ENCODE measurements at places on chromosomes 11 and 22. TPM values are rescaled to one million over a fixed set of nuclear protein-coding genes. Genes with fewer than 3 reads are reported as not detected.
A peak's percentile ranks its signal among the peaks of the same experiment; 100 is the strongest.

DNA sequence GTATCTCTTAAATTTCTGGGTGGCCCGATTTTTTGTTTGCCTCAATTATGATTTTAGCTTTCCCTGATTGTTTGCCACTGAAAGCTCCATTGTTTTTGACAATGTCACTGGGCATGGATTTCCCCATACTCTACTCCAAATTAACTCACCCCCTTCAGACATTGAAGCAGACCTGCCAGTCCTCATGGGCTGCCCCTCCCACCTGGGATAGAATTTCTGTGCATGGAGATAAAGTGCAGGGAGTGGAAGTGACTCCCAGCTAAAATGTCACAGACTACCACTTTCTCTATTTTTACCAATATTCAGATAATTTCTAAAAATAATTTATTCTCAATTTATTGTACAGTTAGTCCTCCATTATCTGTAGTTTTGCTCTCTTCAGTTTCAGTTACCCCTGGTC lies 79.1 kb upstream of the CLPB start:
- no peak for DNase-seq

- no peak for DNase-seq
These were observed 202.5 kb upstream of the CADM1 start for GRCh38 chr11:115706626-115707135.

DNA sequence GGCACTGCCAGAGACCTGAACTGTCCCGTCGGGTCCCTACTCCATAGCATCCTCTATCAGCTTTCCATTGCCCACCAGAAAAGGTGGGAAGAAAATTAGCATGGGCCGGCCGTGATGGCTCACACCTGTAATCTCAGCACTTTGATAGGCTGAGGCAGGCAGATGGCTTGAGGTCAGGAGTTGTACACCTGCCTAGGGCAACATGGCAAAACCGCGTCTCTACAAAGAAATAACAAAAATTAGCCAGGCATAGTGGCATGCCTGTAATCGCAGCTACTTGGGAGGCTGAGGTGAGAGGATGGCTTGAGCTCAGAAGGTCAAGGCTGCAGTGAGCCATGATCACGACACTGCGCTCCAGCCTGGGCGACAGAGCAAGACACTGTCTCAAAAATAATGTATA lies 3.5 kb downstream of the SLC25A18 start:
- no peak for DNase-seq

DNA sequence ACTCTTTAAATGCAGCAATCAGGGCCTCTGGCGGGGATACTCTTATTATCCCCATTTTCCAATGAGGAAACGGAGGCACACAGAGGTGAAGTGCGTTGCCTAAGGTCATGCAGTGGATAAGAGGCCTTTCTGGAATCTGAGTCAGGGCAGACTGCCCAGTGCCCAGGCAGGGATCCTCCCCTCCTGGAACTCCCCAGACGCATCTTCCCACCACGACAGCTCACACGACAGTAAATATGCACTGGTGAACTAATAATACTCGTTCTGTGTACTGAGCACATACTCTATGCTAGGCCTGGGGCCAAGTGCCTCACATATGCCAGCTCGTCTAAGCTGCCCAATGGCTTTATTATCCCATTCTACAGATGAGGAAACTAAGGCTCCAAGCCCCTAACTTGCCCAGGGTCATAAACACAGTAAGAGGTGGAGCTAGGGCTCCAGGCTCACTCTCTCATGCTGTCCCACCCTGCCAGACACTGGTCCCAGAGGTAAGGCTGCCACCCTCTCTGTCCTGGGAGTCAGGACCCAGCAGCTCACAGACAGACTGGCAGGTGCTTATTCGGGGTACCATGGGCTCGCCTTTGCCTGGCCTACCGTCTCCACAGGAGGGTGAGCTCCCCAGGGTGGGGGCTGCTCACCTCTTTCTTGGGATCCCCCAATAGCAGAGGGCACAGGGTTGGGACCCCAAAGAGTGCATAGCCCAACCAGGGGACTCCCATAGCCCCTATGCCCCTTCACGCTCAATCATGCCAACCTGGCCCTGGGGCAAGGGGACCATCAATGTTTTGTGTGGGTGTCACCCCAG lies 2.3 kb downstream of the IL2RB start:
- peak; percentile 70 for DNase-seq

GRCh38 chr11:117614728-117615127 lies 182.3 kb downstream of the DSCAML1 start:
- no peak for DNase-seq

DNA sequence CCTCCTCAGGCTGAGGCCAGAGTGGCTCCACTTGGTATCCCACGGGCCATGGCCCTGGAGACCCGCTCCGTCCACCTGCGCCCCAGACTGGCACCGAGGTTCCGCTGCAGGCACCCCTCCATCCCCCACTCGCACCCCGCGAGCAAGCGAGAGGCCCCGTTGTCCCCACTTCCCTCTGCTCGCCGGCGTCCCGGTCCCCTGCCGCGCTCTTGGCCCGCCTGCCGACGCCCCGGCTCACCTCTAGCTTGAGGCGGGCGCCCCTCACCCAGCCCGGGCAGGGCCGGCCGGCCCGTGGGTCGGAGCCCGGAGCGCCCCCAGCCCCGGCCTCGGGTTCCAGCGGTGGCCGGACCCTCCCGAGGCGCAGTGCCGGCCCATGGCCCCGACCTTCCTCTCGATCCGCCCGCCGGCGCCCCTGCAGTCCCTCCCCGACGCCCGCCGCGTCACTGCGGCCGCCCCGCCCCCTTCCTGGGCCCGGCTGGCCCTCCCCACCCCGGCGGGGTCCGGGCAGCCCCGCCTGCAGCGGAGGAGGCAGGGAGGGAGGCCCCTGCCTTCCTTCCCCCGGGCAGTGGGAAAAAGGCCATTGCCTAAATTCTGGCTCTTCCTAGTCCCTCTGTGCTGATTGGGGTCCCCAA lies at the start of gene PITPNM1:
Gene PITPNM1 (minus strand): TSS at position 414 of the 632 bp plus-strand sequence. CDS start 1,183 bp downstream, outside the sequence.
- peak; percentile 97 for DNase-seq

- no peak for DNase-seq
These were observed 44.1 kb downstream of the RSF1 start for GRCh38 chr11:77776455-77776854.

- peak; percentile 4 for DNase-seq
These were observed 72.1 kb upstream of the YWHAH start for GRCh38 chr22:31872209-31872608.

- DNase-seq: no peak
These were observed 419.8 kb upstream of the LRRC4C start for GRCh38 chr11:41879214-41879613.

OR5B21 gene
- total RNA-seq: not detected

CYTH4 gene
- 137 TPM for total RNA-seq

- DNase-seq: no peak
These were observed 115.7 kb downstream of the WNT7B start for GRCh38 chr22:45861259-45861658.

DNA sequence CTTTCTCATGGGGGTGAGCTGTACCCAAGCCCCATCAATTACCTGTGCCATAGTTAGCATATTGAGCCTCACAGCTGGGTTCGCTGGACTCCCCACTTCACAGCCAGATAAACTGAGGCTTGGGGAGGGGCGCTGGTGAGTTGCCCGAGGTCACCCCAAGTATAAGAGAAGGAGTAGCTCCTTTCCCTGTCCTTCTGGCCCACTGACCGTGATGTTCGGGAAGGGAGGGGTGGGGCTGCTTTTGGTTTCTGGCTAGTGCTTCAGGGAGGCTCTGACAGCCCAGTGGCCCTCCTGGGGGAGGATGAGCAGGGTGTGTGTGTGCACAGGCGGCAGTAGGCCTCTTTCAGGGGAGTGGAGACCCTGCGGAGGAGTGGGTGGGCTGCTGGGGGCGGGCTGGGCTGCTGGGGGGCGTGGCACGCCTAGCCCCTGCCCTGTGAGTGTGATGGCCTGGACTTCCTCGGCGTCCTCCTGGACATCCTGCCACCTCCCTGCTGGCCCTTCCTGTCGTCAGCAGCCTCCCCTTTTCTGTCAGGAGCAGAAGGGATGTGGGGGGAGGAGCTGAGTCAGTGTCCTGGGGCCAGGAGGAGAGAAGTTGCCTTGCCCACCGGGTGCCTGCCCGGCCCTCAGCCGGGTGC lies 50.3 kb downstream of the TRIOBP start:
- DNase-seq: no peak

GRCh38 chr22:46583571-46583970 lies 36.6 kb upstream of the GRAMD4 start:
- peak; percentile 44 for DNase-seq

DNA sequence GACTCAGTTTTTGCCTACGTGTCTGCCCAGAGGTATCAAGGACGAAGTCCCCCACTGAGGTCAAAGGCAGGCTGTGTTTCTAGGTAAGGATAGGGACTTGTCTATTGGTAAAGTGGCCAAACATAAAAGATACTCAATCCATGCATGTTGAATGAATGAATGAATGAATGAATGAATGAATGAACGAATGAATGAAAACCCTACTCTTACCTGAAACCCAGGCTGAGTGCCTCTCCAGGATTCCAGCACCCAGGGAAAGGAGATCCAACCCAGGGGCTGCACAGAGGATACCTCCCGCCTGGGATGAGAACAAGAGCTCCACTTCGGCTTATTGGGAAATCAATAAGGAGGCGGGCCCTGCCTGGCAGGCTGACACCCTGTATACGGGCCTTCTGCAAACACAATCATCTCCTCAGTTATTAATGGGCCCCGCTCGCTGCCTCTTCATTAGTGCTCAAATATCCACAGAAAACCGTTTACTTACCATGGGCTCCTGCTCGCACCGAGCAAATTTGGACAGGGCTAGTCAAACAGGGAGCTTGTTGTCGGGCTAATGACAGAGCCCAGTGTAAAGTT lies 177.4 kb downstream of the BUD13 start:
- peak; percentile 15 for DNase-seq

VSIG10L2 gene
- 1.8 TPM for total RNA-seq

- no peak for DNase-seq
These were observed 149.7 kb downstream of the TRPC6 start for GRCh38 chr11:101434026-101434643.

DNA sequence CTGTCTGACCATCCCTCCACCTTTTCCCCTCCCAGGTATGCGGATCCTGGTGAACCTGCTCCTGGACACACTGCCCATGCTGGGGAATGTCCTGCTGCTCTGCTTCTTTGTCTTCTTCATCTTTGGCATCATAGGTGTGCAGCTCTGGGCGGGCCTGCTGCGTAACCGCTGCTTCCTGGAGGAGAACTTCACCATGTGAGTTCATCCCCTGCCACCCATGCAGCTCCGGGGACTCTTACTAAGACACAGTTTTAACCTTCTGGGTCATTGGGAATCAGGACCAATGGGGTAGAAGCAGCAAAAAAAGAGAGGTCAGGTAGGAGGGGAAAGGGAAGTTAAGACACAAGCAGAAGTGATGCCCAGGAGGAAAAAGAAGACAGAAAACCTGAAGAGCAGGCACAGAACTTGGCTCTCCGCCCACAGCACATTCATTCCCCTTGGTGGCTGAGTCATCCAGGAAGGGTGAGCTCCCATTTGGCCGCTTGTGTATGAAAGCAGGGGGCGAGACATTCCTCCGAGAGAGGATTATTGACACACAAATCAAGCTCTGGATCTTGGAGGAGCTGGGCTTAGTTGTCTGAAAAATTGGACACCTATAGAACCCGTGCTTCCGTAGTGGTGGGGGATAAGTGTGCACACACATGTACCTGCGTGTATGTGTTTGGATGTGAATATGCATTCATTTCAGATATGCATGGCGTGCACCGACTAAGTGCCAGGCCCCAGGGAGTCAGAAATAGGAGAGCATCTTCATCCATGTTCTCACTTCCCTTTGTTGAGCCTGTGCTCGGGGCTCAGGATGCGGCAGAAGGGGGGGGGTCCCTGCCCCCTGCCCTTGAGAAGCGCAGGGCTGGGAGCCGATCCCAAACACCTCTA lies 64.2 kb downstream of the CACNA1I start:
- no peak for DNase-seq

GRCh38 chr11:12139144-12139881 lies 28.9 kb downstream of the MICAL2 start:
- peak; percentile 61 for DNase-seq

DNA sequence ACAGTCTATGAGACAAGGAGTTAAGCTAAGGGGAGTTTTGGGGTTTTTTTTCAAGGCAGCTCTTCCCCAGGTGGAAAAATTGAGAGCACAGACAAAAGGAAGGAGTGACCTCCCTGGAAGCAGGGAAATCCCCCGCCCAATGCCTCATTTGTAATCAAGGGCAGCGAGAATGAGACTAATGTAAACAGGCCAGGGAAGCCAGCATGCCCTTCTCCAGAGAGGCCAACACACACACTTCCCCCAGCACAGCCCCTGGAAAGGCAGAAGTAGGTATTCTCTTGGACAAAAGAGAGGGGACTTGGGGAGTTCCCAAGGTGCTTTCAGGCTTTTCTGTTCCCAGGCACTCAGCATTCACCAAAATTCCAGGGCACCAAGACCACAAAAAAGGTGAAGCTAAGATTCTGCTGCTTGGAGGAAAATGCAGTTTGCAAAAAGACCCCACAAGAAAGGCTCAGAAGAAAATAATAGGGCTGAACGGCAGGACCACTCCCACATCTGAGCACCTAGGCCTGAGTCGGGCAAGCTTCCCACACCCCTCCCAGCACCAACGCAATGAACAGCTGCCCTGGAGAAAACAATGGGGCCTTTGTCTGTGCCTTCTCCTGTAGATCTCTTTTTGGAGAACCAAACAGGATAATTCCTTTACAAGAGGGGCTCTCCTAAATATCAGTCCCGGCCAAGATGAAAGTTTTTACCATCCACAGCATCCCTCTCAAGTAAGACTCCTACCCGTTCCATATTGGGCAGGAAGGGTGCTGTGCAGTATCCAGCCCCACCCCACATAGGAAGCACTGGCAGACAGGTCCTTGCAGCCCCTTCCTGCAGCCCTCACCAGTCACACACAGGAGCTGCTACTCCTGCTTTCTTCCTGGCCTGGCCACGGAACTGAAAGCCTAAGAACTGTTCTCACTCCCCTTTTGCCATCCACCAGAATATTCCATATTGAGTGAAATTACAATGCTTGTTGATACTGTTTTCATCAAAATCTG lies 70.7 kb upstream of the AKIP1 start:
- DNase-seq: peak; percentile 52

Measured in spleen (tissue), 13 donors.